A549 treated with Hydrocortisone at 1 μM for 4 hours (cell line): ENCODE measurements at places on chromosomes 4 and X. TPM values are rescaled to one million over a fixed set of nuclear protein-coding genes. Genes with fewer than 3 reads are reported as not detected.

Gene RXFP1
- not detected in 5 replicates for total RNA-seq

Gene ZDHHC15
- not detected in 5 replicates for total RNA-seq

Gene GNRHR
- total RNA-seq = not detected in 5 replicates

Gene FGFR3
- 1.6 to 2.4 TPM (median 2.0 TPM) in 5 replicates for total RNA-seq

Gene UGT2A1
- not detected in 5 replicates for total RNA-seq

Gene RHOXF2B
- total RNA-seq = not detected in 5 replicates

Gene SSX4
- total RNA-seq = not detected in 5 replicates
